ENCODE measurements at places on chromosomes 12 and 14. TPM values are rescaled to one million over a fixed set of nuclear protein-coding genes. Genes with fewer than 3 reads are reported as not detected.

- DNase-seq, result no peak
Observed at GRCh38 chr12:75488553-75488952, 8.0 kb downstream of the GLIPR1 start.

GRCh38 chr12:121162985-121163384 is 30.3 kb downstream of the P2RX7 start:
- DNase-seq, result no peak

GRCh38 chr12:116736962-116737773 is 701 bp downstream of the SPRING1 start:
- no peak for DNase-seq

- no peak for DNase-seq
Observed at GRCh38 chr12:99257672-99258071, 389.9 kb upstream of the GARIN6 start.

Gene GPRC5A
- 886 TPM for total RNA-seq

GRCh38 chr14:68219407-68219806 is 399.8 kb downstream of the RAD51B start:
- no peak for DNase-seq

- no peak for DNase-seq
Observed at GRCh38 chr14:97100306-97100705, 303.1 kb downstream of the VRK1 start.

DNA sequence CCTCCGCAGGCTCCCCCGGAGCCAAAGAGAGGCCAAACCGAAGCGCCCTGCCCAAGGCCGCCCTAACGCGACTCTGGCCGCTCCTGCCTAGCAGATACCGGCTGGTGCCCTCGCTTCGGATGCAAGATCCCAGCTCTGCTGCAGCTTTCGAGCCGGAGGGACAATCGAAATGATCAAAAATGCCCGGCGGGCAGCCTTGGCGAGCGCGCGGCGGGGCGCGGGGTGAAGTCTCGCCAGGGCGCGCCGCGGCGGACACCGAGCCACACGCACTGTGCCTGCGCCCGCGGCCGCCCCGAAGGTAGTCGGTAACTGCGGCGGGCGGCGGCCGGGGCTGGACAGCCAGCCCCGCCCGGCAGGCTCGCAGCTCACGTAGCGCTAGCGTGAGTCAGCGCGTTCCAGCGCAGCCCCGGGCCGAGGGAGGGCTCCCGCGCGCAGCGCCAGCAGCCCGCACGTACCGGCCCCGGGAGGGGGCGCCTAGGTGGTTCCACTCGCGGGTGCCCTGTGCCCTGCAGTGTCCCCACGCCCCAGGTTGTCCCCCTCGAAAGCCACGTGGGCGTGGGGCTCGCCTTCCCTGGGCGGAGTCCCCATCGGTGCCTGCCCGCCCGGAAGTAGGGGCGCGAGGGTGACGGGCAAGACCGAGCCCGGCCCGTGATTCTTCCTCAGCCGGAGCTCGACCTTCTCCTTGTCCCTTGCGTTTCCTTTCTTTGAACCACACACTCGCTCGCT is 109.2 kb upstream of the EGLN3 start:
- DNase-seq, result peak; percentile 85

- no peak for DNase-seq
Observed at GRCh38 chr14:95077345-95077744, 80.0 kb downstream of the DICER1 start.

- DNase-seq, result no peak
Observed at GRCh38 chr14:101231828-101232227, 328.3 kb upstream of the RTL1 start.

Gene CLEC1A
- 15.0 TPM for total RNA-seq

Gene B3GNT4
- 0.46 TPM for total RNA-seq

Gene ZBTB1
- 47.9 TPM for total RNA-seq

DNA sequence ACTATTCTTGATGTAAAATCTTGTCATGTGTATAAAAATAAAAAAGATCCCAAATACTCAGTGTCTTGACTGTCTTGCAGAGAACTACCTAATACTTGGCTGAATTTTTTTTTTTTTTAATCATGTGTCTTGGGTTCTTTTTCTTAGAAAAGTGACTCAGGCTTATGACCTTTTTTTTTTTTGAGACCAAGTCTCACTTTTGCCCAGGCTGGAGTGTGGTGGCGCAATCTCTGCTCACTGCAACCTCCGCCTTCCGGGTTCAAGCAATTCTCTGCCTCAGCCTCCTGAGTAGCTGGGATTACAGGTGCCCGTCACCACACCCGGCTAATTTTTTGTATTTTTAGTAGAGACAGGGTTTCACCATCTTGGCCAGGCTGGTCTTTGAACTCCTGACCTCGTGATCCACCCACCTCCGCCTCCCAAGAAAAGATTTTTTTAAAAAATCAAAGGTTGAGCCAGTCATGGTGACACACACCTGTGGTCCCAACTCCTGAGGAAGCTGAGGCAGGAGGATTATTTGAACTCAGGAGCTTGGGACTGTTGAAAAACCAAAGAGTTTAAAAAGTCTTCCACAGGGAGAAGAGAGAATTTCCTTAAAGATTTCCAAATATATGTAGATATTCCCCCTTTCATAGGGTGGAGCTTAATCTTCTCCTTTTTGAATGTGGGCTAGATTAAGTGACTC is 17.7 kb upstream of the TDG start:
- no peak for DNase-seq

DNA sequence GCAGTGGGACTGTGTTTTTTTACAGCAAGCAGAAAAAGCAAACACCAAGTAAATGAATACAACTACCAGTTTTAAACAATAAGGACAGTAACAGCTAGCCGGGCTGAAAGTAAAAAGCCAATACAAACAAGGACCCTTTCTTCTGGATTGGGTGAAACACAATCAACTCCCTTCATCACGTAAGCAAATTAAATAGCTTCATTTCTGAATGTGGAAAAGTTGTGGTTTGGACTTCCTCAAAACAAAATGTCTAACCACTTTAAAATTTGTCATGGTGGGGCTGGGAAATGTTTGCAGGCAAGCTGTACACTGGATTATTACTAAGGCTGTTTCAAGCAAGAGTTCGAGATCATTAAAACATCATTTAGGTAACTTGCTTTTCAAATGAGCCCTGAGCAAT is 47.4 kb downstream of the TCHP start:
- no peak for DNase-seq

DNA sequence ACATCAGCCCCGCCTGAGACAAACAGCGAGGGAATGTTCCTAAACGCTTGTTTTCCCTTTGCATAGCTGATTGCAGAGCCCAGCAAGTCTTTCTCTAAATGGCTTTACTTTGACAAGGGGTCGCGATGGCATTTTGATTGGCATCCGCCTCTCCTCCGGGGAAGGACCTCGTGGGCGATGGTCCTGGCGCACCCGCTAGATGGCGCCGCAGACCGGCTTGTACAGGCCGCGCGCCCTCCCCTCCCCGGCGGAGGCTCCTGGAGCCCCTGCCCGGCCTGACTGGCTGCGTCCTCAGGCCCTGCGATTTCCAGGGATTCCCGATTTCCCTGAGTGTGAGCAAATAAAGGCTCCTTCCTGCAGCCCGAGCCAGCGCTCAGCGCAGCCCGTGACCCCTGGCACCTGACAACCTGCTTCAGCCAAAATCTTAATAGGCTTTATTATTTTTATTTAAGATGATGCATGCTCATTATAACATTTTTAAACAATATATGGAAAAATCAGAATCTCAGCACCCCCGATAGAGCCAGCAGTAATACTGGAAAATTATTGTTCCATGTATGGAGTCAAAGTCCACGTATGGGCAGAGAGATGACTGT is 468.3 kb downstream of the AACS start:
- peak; percentile 73 for DNase-seq

- no peak for DNase-seq
Observed at GRCh38 chr12:42905419-42905705, 315.8 kb upstream of the PRICKLE1 start.

GRCh38 chr12:124684971-124685688 is 117.7 kb upstream of the NCOR2 start:
- DNase-seq, result no peak

DNA sequence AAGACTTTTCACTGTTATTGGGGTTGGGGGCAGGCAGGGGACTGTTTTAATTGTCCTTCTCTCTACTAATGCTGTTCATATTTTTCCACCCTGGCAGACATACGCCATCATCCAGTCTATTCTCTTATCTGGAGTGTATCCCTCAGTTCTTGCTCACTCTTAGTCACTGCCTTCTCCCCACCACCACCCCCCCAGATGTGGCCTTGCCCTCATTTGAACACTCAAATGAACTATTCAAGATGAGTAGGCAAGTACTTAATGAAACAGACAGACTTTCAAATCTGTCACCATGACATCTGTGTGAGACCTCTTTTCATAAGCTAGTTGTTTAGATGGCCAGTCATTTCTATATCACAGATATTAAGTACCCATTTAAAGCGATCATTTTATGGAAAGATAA is 10.1 kb downstream of the NUDT4 start:
- no peak for DNase-seq

Gene TTC9
- total RNA-seq, result 6.7 TPM

DNA sequence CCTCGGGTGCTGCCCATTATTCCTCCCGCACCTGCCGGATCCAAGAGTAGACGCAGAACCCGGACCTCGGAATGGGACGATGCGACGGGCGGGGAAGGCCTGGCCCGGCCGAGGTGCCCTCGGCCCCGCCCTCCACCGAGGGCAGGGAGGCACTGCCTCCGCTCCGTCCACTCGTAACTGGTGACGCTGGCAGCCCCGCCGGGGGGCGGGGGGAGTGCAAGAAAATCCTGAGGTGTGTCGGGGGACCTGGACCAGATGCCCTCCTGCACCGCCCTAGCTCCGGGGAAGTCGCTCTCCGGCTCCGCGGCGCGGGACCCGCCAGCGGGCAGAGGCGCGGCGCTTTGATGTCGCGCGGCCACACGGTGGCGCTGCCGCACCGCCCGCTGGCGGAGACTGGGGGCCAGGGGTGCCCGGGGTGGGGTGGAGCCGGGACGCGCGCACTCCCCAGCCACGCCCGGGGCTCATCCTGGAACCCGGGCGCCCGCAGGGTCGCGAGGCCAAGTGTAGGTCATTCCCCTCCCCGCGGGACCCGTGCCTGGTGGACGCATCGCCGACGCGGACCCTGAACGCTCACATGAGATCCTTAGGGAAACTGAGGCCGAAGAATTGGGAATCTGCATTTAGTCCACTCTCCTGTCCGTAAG is 202.8 kb downstream of the TTC8 start:
- peak; percentile 79 for DNase-seq

DNA sequence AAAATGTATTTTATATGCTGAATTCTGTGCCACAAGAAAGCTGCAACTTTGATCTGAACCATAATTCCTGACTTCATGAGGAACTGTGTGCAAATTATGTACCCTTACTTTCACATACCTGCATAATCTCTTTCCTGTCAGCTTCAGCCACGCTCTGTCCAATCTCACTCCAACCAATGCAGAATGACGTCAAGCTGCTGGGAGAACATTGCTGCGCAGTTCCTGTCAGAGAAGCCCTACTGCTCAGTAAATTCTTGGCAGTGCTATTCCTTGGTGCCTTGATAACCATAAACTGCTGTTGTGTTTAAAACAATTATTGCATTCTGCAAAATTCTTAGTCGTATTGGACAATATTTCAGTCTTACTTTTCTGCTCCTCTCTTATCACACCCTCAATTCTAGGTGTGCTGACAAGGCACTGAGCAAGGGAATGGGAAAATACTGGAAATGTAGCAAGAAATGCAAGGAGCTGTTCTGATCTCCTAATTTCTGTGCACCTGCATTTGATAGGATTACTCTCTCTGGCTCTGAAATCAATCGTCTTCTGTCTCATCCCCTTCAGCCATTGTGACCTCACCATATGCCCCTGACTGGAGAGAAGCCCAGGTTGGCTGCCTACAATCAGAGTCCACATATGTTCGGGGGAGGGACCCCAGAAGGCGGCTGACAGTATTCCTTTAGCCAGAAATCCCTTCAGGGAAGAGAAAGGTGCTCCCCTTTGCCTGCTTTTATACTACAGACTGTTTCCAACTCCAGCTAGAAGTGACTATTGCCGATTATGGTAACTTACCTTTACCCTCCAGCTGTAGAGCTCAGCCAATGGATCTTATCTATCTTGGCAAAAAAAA is 274.9 kb upstream of the NOVA1 start:
- no peak for DNase-seq

GRCh38 chr12:91400271-91400670 is 217.7 kb upstream of the DCN start:
- no peak for DNase-seq

DNA sequence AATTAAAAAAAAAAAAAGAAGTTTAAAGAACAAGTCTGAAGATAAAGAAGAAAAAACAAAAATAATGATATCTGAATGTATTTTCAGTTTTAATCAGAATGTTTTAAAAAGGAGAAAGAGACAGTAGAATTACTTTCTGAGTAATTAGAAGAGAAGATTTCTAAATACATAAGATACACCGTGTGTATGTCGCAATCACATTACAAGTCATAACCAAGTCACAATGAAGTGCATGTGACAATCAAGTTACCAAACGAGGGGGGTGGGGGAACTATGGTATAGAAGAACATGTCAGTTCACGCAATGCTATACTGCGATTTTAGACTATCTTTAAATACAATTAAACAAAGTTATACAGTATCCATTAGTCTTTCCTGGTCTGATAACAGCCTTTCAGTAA is 1464.1 kb upstream of the FLRT2 start:
- DNase-seq, result no peak

- DNase-seq, result no peak
Observed at GRCh38 chr14:42334931-42335330, 728.3 kb downstream of the LRFN5 start.

- DNase-seq, result peak; percentile 53
Observed at GRCh38 chr14:64965356-64966000, 6.7 kb downstream of the RAB15 start.

Gene SERPINA1
- 1,017 TPM for total RNA-seq

DNA sequence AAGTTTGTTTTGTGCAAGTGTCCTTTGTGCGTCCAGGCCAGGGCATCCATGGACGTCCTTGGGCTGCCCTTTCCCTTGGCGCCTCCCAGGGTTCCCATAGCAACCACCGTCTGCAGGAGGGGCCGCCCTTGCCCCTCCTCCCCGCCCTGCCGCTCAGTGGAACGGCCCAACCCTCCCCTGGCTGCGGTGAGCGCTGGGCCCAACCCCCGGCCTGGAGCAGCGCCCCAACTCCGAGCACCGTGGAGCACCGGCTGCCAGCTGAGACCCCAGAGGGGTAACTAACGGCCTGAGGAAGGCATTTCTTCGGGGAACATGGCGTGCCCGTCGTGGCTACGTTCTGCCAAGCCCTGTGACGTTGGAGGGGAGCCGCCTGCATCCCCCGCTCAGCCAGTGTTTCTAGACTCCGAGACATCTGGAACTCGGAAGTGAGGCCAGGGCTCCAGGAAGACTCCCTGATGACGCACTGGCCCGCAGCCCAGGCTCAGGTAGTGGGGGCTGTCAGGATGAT is 5.3 kb upstream of the ACACB start:
- DNase-seq, result peak; percentile 94

Gene SLC17A8
- 0.14 TPM for total RNA-seq

GRCh38 chr12:123761841-123762714 is at the start of gene DNAH10:
Gene DNAH10 (plus strand): TSS chr12:123762301. CDS start chr12:123762337, 36 bp downstream.
- DNase-seq, result peak; percentile 73

All from upper lobe of right lung (tissue), 1 donor.